Activated naive CD8-positive, alpha-beta T cell treated with anti-CD3 and anti-CD28 coated beads, Interleukin-2, amount 10 ng/mL, durations not matched to agents 7 days and 5 days (primary cell): ENCODE measurements at places on chromosomes 7 and 10.

- DNase-seq, result peak; percentile 78
Measured at GRCh38 chr10:71696628-71697326, 22.8 kb downstream of the C10orf105 start.

DNA sequence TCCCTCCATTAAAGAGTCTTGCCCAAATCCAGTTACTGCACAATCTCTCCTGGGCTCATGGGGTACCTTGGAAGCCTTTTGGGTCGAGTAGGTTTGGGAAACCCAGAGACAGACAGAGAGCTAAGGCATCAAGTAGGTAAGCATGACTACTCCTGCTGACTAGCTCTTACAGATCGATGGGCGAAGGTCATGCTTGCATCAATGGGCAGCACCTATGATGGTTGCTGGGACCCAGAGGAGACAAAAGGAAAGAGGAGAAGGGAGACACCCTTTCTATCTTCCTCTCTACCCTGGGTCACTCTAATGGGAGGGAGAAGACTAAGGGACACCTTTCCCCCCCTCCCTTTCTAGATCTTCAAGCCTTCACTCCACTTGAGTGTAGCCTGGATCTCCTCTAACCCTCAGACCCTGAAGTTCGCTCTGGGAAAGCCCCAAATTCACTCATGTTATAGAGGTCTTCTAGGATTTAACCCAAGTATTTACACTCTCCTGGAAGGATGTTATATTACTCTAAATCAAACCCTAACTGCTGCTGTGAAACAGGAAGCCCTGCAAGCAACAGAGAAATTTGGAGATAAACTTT lies 31.6 kb upstream of the ZNF746 start:
- no peak for DNase-seq

- DNase-seq, result no peak
Measured at GRCh38 chr10:133158756-133159610, 1.0 kb upstream of the KNDC1 start.

- DNase-seq, result no peak
Measured at GRCh38 chr7:155217634-155218033, 80.0 kb upstream of the INSIG1 start.

DNA sequence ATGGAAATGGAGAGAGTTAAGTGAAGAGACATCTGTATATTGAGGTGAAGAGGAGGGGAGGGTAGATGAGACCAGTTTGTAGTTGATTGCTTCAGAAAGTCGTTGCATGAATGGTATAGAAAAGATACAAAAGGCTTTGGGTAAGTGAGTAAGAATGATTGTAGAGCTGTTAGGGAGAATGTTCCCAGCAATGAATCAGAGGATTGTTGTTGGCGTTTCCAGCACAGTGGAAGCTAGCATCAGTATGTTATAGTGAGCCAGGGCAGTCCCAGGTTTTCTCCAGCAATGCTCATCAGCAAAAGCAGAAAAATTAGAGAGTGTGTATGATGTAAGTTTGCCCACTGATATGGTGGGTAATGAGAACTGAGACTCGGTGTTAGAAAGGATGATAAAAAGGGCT lies 15.4 kb upstream of the CDK6 start:
- DNase-seq, result no peak

GRCh38 chr7:90532231-90532929 lies 62.9 kb downstream of the PTTG1IP2 start:
- DNase-seq, result no peak

DNA sequence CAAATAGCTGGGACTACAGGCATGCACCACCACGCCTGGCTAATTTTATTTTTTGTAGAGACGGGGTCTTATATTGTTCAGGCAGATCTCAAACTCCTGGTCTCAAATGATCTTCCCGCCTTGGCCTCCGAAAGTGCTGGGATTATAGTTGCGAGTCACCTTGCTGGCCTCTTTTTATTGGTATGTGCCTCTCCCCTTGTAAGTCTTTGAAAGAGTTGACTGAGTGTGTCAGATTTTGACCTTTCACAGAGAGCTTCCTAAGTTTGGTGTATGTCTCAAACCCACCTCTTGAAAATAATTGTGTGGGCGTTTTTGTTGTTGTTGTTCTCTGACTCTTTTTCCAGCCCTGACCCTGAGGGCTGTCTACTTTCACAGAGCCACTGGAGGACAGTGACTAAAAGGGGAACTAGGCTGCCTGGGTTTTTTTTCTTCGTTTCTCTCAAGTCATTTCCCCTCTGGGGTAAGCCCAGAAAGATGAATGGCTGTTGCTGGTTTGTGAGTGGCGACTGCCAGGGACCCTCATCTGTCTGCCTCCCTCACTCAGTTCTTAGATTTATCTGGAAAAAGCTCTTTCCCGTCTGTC lies 262.8 kb downstream of the ZEB1 start:
- DNase-seq, result no peak

GRCh38 chr10:25745976-25746375 lies 188.1 kb upstream of the MYO3A start:
- no peak for DNase-seq

- DNase-seq, result no peak
Measured at GRCh38 chr7:115274-115911, 77.0 kb upstream of the FAM20C start.

DNA sequence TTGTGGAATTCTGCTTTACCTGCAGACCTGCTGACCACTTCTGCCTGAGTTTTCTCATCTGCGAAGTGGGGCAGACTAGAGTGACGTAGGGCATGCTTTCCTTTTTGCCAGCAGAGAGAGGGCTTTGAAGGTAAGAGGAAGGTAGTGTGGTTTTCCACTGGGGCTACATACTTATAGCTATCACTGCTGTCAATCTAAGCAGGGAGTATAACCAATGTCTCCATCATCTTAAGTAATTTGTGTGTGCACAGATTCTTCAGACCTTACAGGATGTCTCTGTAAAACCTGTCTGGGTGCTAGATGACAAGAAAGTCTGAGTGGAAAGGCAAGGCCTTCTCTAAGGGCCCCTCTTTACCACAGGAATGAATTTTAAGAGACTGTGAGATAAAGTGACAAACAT lies 106.8 kb downstream of the RBM20 start:
- DNase-seq, result no peak

DNA sequence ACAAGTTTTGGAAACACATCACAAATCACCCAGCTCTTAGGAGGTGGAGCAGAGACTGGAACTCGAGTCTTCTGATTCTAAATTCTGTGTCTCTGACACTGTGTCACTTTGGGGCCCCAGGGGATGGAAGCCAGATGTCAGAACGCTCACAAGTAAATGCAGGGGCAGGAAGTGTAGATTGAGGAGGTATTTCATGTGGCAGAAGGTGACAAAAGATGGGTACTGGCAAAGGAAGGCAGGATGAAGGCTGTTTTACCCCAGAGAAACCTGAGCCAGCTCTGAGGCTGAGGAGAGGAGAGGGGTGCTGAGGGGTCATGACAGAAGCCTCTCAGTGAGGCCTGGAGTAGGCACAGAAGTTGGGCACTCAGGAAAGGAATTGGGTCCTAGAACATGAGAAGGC lies 6.0 kb upstream of the PURB start:
- peak; percentile 47 for DNase-seq

DNA sequence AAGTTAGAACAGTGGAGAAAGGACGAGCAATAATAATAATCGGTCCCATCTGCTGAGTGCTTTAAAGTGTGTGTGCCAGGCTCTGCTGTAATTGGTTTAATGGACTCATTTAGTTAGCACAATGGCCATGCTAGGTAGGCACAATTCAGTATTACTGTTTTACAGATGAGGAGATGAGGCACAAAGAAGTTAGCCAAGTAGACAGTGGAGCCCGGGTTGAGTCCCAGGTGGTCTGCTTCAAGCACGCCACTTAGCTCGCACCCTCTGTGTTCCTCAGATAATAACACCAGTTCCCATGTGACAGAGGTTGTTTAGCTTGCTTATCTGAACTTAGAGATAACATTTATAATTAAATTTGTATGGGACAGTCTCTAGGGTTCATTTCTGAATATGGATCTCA lies 101.6 kb upstream of the GJD4 start:
- no peak for DNase-seq

DNA sequence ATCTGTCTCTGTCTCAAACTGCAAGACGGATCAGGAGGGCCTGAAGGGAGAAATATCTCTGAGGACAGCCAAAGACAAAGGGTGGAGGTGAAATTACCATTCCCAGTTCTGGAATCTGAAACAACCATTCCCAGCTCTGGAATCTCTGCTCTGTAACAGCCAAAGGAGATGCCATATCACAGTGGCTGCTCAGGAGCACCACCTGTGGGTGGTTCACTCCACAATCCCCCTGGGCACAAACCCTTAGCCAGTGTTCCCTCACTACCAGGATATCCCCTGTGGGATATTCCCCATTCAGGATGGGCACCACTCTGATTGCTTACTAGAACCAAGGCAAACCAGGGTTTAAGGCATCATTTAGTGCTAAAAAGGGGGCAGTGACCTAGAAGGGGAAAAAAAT lies 199.0 kb downstream of the HTR7 start:
- DNase-seq, result no peak

- no peak for DNase-seq
Measured at GRCh38 chr10:79378383-79378646, 31.0 kb downstream of the PPIF start.

DNA sequence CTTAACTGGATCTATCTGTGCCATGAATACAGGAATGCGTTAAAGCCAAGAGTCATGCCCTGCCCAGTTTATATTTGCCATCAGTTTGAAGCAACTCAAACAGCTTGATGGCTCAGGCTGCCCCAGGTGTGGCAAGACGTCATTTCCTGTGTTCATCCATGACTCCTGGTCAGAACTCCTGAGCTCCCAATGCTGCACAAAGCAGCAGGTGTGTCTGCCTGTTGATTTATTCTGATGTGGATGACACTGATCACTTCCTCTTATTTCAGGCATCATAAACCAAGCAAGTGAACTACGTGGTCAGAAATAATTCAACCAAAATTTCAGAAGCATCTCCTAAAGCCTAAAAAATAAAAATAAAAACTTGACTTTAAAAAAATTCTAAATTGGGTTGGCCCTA lies 68.5 kb downstream of the EZH2 start:
- no peak for DNase-seq

GRCh38 chr10:104247513-104248146 lies 7.1 kb upstream of the GSTO1 start:
- DNase-seq, result no peak

GRCh38 chr7:95700917-95701316 lies 71.4 kb upstream of the DYNC1I1 start:
- no peak for DNase-seq

DNA sequence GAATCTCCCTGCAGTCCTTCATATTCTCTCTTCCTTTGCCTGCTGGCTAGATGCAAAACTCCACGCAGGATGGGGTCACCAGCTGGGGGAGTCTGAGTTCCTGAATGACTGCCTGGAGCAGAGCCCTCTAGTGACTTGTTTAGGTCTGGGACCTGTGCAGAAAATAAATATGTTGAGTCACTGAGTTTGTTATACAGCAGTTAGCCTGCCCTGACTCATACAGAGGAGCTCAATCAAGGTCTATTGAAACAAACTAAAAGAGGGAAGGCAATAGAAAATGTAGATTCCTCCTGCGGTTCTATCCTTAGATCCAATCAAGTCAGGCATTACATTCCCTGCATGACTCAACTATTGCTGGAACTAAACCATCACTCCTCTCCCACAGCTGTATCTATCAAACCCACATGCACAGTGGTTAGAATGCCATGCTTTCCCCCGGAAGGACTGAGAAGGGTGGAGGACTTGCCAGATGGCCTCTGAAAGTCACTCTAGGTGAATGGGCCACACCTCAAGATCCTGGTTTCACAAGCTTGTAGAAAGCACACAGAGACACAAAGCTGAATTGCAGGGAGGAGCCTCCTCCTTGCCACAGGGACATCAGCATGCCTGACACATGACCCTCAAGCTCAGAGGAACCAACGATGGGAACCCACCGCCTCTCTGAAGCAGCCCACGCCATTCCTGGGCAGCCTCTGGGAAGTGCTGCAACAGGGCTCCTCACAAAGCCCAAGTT lies 73.9 kb downstream of the SH3PXD2A start:
- DNase-seq, result no peak

DNA sequence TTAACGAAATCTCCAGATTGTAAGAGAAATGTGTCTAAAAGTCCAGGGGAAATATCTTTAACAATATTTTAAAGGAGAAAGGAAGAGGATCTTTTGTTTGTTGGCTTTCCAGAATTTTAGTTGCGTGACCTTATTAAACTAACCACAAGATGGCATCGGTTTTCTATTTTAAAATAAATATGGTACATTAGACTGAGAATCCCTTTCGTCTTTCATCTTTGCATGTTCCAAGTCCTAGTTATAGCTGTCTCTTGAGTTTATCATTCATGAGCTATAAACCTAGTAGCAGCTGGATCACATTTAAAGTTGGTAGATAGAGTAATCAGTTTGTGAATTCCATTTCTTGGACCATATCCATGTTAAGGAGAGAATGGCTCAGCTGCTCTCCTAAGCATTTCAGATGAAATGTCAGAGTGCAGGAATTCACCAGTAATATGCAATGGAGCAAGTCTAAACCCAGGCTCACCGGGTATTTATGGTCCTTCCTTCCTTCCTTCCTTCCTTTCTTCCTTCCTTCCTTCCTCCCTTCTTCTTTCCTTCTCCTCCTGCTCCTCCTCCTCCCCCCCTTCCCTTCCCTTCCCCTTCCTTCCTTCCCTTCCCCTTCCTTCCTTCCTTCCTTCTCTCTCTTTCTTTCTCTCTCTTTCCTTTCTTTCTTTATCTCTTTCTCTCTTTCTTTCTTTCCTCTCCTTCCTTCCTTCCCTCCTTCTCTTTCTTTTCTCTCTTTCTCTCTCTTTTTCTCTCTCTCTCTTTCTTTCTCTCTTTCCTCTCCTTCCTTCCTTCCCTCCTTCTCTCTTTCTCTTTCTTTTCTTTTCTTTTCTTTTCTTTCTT lies 57.8 kb upstream of the RAB18 start:
- DNase-seq, result no peak

DNA sequence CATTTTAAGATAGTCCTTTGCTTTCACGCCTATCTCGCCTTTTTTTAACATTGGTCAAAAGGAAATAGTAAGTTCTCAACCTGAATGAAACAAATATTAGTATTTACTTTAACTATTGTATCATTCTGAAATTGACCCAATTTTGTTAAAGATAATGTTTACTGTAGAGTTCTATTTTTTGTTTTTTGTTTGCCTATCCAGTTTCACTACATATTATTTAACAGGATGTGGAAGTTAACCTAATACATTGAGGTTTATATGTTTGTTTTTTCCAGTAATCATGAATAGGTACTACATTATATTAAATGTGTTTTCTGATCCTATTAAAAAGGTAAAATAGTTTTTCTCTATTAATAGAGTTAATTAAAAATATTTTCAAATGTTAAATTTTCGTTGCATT lies 26.5 kb downstream of the ACSM6 start:
- DNase-seq, result no peak

- no peak for DNase-seq
Measured at GRCh38 chr10:71010730-71011129, 122.4 kb upstream of the PCBD1 start.

GRCh38 chr7:128165927-128166420 lies 75.1 kb upstream of the LEP start:
- DNase-seq, result no peak

DNA sequence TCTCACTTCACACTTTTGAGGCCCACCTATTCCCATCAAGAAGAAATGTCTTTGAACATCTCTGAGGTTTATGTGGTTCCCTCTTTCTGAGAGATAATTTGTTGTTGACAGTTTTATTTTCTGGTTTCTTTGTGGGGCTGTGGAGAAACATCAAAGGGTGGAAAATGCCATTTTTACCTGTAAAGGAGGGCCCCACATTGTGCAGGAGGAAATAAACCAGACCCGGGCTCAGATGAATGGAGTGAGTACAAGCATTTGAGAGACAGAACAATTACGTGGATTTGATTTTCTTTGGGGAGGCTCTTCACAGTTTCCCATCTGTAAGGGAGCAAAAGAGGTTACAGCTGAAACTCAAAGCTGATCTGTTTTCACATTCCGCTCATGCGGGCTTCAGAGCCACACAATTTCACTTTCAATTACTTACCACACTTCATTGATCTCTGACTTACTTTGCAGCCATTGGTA lies 29.8 kb downstream of the ITPRIP start:
- DNase-seq, result no peak

- DNase-seq, result no peak
Measured at GRCh38 chr10:120172356-120172755, 279.8 kb downstream of the SEC23IP start.
